ENCODE measurements at places on chromosomes 5 and 9.

- DNase-seq = no peak
Observed at GRCh38 chr5:89444088-89444487, 561.1 kb upstream of the MEF2C start.

DNA sequence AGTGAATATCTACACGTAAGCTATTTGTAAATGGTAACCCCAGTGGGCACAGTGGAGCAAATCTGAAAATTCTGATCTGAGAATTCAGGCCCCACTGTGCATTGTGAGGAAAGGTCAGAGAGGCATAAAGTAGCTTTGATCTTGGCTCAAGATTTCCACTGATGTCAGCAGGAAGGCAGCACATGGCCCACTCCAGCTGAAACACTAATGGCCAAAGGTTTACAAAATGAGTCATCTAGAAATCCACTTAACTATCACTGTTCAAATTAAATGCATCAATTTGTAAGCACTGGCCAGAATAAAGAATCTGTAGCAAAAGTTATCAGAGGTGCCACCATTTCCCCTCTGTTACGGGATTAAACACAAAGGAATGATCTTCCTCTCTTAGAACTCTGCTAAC, 191.6 kb downstream of the C9orf152 start:
- no peak for DNase-seq

DNA sequence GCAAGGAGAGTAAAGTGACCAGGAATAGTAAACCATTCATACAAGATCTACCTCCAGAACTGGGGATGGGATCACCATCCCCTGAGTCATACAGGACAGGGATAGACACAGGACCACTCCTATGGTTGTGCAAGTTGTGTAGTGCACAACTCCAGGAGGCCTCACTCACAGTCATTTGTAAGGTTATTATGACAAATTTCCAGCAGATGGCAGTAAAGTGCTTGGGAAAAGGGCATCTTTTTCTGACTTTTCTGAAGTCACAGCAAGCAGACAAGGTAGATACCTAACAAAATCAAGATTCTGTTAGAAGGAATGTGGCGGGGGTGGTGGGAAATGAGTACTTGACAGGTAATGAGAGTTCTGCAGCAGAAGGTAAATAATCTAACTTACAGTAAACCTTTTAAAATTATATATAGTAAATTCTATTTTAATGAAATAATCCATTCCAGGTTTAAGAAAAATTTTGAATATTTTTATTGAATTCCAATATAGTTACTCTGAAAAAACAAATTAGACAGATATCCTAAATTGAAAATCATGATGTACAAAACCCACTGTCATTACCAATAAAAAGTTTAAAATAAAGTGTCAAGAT, 16.7 kb upstream of the KIF27 start:
- DNase-seq = no peak

DNA sequence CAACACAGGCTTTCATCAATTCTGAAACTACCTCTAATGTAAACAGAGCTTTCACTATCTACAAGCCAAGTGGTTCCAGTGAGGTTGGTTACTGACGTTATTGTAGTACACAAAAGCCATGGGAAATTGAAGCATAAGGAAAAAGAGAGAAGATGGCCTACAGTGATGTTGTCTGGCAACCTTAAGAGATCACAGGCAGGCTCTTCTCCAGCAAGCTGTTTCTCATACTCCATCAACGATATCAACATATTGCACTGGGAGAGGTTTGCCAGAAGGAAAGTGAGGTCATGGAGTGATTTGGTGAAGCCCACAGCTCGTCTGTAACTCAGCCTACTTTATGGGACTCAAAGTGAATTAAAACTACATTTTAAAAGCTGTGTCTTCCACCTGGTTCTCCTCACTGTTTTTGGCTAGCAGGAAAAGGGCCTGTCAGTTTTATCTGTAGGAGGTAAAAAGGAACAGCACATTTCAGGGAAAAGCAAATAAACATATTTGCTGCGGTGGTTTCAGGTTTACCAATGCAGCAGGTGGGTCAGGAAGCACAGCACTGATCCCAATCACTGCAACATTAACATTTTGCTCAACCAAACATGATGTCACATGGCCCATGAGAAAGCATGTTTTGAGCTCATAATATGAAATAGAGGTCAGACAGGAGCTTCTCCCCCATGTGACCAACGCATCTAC, 72.9 kb downstream of the ARSB start:
- DNase-seq = no peak

GRCh38 chr9:95598236-95598635, 81.5 kb upstream of the PTCH1 start:
- DNase-seq = no peak

DNA sequence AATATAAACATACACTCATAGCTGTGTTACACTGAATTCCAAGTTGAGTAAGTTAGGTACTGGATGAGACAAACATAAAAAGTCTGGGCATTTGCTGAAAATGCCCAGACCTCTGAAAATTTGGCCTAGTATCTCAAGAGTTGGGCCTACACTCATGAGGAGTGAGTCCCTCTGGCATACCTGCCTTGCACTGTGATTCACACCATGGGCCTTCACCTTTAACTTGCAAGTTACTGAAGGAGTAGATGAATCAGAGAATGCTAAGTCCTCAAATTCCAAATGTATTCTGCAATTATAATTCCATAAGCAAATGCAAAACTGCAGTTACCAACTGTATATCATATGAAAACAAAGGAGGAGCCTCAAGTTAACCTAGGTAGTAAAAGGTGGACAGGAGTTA, 32.3 kb upstream of the C9orf40 start:
- no peak for DNase-seq

DNA sequence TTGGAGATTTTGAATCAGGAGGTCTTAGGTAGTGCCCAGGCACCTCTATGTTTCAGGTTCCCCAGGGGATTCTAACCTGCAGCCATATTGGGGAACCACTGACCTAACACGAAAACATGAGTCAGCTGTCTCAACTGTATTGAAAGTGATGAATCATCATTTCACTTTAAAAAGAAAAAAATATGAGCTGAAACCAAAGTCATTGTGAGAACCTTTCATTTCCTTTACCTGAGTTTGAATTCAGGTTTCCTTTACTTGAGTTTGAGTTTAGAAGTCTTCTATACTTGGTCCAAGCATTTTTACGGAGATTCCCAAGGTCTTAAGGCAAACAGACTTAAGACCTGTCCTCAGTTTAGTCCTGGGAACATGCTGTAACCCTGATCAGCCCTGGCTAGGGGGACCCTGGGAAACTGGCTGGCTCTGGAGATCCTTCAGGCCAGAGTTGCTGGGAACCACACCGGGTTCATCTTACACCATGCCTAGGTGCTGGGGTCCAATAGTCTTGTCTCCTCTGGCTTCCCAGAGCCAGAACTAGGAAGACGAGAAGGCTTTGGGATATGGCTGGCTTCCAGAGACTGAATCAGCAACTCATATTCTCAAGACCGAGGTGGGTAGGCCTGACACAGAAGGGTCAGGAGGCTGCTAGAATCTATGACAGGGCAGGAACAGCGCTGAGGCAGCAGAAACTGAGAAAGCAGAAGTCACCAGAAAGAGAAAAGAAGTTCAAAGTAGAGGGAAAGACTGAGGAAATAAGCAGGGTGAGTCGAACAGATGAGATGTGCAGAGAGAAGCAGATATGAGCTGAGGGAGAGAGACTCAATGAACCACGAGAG, 16.4 kb upstream of the PDCD1LG2 start:
- DNase-seq = no peak

- peak; percentile 3 for DNase-seq
Observed at GRCh38 chr5:90940227-90940995, 381.8 kb downstream of the ADGRV1 start.

- DNase-seq = no peak
Observed at GRCh38 chr5:151171529-151171928, 13.9 kb upstream of the ANXA6 start.

DNA sequence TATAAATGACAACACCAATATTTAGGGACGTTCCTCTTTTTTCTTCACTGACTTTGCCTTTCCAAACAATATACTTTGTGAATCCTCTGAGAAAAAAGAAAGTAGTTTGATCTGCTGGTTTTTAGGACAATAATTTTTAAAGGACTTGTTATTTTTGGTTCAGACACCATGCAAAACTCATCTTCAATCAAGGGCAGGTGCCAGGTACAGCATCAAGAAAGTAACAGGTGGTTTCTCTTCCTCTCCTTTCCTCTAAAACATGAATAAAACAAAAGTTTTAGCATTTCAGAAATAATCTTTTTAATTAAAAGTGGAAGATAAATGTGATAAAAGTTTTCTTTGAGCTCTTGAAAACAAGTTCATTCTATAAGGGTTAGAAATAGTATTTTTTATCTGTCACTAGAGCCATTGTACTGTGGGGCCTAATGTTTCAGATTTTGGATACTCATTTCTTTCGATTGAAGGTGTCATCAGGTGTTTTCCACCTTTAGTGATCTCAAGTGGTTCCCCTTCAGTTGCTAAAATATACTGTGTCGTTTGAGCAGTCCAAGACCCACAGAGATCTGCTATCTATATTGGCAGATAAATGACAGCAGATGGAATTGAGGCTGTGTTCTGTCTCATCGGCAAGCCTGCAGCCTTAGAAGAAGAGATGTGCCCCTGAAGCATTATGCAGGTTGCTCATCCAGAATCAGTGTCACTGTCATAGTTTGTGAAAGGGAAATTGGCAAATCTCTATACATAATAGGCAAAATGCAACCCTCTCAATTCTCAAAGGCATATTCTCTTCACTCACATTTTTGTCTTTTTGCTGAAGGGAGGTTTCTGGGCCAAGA, 499.7 kb downstream of the PDE4D start:
- no peak for DNase-seq

DNA sequence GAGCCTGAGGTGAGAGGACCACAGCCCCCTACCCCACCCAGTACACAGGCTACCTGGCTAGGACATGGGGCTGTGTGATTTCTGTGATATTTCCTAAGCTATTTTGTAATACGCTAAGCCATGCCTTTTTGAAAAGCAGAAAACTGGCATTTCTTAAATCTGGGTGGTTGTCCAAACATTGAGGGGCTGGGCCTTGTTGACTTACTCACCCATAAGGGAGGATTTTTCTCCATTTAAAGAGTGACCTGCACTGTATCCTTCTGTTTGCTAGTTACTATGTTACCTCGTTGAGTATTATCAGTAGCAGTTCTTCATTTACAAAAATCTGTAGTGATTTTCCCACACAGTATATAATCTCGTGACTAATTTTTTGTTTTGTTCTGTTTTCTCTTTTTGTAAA, 117.5 kb upstream of the OTULINL start:
- no peak for DNase-seq

GRCh38 chr9:130301483-130302286, 36.1 kb downstream of the HMCN2 start:
- DNase-seq = no peak

- no peak for DNase-seq
Observed at GRCh38 chr5:15021266-15022046, 149.9 kb upstream of the ANKH start.

GRCh38 chr5:2303431-2304100, 420.8 kb upstream of the IRX4 start:
- no peak for DNase-seq

GRCh38 chr9:128169925-128170324, 9.9 kb downstream of the BBLN start:
- DNase-seq = no peak

- DNase-seq = no peak
Observed at GRCh38 chr5:51095486-51095885, 287.8 kb upstream of the ISL1 start.

DNA sequence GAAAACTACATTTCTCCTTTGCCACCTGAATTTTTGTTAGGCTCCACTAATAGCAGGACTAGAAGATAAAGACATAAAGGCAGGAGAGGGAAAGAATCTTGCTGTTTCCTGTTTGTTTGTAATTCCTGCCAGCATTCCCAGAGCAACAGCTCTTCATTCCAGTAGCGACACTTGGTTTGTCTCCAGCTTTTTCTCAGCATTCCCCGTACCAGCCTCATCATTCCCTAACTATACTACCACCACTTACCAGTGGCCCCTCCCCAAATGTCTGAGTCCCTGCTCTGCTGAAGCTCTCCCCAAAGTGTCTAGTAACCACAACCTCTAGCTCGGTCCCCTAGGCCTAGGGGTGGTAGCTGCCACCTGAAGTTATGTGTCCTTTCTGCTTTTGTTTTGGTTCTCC, 18.6 kb downstream of the CETN3 start:
- DNase-seq = no peak

DNA sequence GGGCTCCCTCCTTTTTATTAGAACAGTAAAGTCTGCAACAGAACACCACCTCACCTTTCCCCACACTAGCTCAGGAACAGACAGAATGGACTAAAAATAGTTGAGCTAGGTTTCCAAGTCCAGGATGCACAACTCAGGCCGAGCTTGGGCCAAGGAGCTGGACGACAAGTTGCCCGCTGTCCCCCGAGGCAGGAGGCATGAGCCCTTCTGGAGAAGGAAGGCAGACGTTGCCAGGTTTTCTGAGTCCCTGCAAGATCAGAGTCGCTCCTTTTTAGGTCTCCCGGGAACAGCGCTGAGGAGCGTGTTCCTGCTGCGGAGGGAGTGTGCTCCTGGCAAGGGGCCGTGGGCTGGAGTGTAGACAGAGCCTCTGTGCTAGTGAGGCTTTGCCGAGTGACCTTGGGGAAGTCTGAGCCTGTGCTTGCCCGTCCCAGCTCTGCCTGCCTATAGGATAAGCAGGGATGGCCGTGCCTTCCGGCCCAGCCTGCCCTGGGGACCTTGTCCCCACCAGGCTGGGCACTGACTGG, 121.6 kb downstream of the WNK2 start:
- DNase-seq = no peak

- DNase-seq = no peak
Observed at GRCh38 chr5:151475388-151475787, 28.0 kb downstream of the SLC36A1 start.

DNA sequence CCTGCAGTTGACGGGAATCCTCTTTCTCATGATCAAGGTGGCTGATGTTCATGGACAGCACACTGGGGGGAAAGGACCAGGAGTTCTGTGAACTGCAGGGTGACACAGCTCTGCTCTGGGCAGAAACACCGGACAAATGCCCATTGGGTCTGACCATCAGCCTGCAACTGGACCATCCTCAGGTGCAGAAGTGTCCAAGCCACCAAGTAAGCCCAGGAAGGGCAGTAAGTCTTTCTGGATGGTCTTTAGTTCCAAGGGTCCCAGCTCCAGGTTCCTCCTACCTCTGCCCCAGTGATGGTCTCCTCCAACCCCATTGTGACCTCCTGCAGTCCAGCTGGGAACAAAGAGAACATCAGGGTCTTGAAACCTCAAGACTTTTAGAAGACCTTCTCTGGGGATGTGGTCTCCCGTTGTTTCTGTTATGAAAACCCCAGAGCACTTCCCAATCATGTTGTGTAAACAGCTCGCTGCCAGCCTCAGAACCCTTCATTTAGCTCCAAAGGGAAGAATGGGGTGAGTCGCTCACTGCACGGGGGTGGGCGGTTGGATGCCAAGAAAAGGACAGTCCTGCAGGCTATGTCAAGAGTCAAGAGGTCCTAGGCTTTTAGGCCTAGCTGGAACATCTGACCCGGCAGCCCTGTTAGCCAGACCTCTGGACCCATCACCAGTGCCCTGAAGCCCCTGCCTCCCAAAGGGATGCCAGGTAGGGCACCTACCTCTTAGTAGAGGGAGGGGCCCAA, 41.8 kb upstream of the TCF7 start:
- DNase-seq = no peak

DNA sequence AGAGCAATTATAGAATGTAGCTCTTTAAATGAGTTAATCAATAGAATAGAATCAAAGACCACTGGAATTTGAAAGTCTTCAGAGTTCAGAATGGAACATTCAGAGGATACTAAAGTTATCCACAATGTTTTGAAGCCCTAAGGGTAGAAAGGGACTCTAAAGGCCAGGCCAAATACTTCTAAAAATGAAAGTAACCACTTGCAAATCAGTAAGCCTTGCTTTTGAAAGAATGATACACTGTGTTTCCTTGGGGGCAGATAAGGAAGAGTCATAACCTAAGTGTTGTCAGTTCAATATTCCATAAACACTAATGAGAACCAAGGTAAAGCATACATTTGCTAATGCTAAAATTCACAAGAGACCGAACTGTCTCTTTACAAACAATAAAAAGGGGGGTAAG, 813.5 kb downstream of the PTPRD start:
- no peak for DNase-seq

All from activated CD8-positive, alpha-beta memory T cell treated with anti-CD3 and anti-CD28 coated beads for 1 hour (primary cell).